ENCODE measurements at places on chromosomes 1 and 21.

DNA sequence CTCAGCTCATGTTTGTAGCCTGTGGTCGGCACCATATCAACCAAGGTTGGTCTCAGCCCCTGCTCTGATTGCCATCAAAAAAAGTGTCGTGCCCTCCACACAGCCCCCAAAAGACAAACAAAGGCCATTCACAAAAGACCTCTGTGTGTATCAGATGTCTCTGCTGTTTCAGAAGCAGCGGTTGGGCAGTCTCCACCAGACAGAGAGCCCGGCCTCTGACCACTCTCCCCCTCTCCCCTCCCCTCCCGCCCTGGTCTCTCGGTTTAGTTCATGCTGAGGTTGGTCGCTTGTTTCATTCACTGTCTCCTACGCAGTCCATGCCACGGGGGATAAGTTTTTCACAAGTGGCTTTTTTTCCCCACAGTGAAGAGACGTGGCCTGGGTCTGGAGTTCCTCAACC lies 27.1 kb downstream of the ACTA1 start:
- no peak for DNase-seq

DNA sequence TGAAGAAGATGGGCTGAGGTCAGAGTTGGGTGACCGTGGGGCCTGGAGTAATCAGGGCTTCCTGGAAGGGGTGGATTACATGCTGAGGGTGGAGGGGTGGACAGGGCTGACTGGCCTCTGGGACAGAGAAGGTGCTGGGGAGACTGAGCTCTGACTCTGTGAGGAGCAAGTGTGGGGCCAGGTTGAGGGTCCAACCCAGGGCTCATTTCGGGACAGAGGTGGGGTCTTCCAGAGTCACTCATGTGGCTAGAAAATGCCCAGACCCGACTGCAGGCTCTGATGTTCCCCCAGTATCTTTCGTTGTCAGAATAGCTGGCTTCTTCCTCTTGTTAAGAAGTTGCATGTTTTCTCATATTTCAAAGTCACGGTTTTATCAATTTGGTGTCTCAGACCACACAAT lies 311.8 kb downstream of the PTPRU start:
- no peak for DNase-seq

GRCh38 chr1:41621256-41621655 lies 136.8 kb upstream of the EDN2 start:
- DNase-seq, result no peak

DNA sequence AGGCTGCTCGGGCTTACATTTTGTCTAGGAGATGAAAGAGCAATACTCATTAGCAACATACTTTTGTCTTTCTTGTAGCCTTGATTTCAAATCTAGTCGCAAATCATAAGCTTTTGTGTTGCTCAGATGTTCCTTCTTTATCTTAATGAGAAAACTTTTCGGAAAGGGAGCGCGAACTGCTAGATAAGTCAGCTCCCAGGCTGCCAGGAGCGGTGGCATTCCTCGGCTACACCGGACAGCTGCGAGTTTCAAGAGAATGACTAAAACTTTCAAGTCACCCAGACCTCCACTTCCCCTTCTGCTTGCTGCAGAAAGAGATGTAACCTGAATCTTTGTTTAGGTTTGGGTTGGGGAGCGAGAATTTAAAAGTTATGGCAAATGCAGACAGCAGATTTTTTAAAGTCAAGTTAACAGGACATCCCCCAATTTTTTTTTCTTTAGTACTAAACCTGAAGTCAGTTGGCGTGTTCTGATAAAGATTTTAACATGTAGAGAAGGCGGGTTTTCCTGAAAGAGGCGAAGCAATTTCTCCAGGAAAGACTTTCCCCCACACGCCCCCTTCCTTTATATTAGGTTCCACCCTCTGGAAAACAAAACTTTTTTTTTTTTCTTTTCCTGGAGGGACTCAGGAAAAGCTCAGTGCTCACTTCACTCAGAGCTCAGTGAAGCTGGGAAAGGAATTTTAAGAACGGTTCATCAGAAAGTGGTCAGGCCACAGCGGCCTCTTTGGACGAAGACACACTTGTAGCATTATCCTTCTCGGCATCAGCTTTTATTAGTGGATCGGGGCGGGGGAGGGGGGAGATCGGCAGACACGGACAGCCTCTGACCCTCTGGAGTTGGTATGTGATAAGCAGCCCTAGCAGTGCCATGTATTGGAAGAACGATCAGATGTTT lies at the start of gene LHX8:
Gene LHX8, plus strand, starts transcription at position 639 of the 897 bp plus-strand sequence. CDS start 2,227 bp downstream, outside the sequence.
- no peak for DNase-seq

- no peak for DNase-seq
Measured at GRCh38 chr21:26837539-26837938, 7.7 kb downstream of the ADAMTS1 start.

DNA sequence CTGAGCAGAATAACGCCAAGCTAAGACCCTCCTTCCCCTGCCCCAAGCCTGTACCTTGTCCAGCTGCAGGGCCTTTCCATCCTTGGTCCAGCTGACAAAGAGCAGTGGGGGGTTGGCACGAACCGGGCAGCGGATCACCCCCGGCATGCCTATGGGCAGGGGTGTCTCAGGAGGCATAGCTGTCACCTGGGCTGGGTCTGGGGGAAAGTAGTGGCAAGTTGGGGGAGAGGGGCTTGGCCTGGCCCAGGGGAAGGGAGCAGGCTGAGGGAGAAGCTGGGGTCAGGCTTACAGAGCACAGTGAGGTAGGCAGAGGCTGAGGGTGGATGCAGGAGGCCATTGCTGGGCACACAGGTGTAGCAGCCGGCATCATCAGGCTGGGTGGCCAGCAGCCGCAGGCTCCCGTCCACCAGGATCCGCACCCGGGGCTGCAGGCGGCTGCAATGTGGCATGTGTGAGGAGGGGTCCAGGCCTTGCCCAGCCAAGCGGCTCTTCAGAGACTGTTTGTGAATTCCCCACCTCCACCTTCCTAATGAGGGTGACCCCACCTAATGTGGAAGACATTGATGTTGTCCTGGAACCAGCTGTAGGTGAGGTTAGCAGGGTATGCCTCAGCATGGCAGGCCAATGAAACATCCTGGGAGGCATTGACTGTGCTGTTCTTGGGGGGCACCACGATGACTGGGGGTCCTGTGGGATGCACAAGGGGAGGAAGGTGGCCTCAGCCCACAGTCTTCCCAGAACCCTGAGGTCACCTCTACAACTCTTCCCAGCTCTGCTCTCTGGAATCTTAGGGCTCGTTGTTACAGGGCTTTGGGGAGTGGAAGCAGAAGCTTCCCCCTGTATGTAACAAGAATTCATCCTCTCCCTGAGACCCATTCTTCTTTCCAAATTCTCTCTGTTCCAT lies 9.1 kb upstream of the TAGLN2 start:
- DNase-seq, result no peak

DNA sequence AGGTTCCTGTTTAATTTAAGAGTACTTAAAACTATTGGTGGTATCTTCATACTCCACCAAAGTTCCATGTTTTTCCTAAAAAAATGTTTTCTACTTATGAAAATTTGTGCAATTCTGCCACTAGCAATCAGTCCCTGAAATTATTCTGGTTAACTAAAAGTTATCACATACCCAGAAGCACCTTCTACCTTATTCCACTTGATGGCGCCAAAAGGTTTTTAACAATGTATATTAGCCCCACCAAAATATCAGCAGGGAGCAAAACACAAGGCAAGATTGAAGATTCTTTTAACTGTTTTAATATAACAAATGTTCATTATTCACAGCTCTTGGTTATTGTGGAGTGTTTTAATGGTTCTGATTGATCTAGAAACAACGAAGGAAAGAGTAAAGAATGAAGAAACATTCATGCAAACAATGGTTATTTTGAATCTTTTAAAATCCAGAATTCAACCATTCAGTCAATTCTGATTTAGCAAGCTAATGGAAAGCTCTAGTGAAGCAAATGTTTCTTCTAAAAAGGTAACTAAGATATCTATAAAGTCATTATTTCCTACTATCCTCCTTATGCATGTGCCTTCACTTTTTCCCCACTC lies 67.2 kb downstream of the TTLL7 start:
- DNase-seq, result peak; percentile 49

DNA sequence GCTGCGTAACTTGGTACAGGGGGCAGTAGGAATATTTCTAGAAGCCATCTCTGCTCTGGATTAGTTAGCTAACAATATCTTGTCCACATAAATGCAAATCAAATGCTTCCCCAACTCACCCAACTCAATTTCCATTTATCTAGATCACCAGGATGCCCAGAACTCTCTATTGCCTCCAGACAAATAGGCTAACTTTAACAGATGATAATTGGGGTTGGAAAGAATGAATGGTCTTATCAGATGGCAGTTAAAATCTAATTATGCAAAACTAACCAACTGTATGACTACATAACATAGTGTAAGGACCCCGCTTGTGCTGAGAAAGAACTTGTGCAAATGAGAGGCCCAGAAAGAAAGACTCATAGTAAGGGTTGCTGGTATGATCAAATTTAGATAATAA lies 1024.8 kb downstream of the PLA2G4A start:
- no peak for DNase-seq

GRCh38 chr1:154572468-154573167 lies 5.0 kb downstream of the CHRNB2 start:
- DNase-seq, result no peak

DNA sequence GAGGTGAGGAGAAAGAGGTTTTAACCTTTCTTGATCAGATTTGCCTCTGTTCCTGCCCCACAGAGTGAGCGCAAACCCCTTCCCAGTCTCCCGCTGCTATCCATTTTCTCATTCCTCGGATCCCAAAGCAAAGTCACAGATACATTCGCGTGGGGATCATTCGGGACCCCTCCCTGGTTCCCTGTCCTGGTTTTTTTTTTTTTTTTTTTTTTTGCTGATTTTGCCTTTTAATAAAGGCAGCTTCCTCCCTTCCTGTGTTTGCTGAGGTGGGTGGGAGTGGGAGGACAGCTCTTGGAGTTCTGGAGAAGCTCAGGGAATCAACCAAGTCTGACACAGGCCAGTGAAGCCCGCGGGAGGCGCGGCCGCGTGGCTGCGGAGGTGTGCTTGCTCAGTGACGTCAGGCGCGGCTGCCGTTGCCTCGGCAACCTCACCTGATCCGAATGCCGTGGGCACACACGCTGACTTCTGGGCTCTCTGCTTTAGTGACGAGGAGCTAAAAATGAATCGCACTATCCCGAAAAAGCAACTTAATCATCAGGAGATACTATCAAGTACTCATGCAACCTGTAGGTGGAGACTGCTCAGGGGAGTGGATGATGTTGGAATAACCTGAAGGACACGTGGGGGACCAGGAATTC lies 106.4 kb downstream of the TBX19 start:
- DNase-seq, result no peak

GRCh38 chr21:33116676-33117075 lies 46.7 kb downstream of the OLIG1 start:
- DNase-seq, result no peak

GRCh38 chr1:33654267-33654834 lies 181.9 kb downstream of the ZSCAN20 start:
- no peak for DNase-seq

- DNase-seq, result no peak
Measured at GRCh38 chr1:111236806-111237205, 9.3 kb downstream of the CHI3L2 start.

- no peak for DNase-seq
Measured at GRCh38 chr1:173802961-173803360, 21.5 kb upstream of the DARS2 start.

- DNase-seq, result no peak
Measured at GRCh38 chr1:235781807-235782206, 84.9 kb downstream of the LYST start.

- no peak for DNase-seq
Measured at GRCh38 chr1:6509919-6510291, 18.4 kb upstream of the PLEKHG5 start.

- peak; percentile 80 for DNase-seq
Measured at GRCh38 chr1:119948342-119949214, 52.3 kb upstream of the ADAM30 start.

- peak; percentile 7 for DNase-seq
Measured at GRCh38 chr1:175193527-175193910, 943 bp upstream of the KIAA0040 start.

DNA sequence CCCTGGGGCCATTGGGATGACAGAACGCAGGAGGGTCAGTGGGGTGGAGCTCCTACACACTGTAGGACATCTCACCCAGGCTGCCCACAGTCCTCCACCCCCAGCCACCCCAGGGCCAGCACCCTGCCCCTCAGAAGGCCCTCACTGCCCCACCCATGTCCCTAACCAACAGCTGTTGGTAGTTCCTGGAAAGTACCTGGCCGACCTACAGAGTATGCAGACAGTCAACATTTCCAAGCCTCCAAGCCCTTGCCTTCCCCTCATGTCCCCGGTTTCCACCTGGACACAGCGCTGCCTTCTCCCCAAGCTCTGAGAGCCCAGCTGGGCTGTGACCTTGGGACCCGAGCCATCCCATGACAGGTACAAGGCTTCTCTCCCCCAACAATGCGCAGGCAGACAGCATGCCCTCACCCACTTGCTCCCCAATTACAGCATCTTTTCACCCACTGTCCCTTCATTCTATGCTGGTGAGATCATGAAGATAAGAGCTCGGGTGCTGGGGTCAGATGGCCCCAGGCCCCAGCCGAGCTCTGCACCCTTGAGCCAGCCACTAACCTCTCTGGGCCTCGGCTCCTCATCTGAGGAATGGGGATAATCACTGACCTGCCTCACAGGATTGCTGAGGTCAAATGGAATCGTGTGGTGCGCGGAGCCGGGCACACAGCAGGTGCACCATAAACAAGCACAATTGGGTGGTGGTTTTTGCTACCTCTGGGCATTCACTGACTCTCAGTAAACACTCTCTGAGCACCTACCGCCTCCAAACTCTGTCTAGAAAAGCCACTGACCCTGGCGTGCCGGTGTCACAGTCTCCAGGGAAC lies 11.2 kb downstream of the LAPTM5 start:
- DNase-seq, result no peak

GRCh38 chr1:155527677-155528076 lies 34.9 kb downstream of the ASH1L start:
- no peak for DNase-seq

GRCh38 chr1:51669816-51670215 lies 52.9 kb downstream of the OSBPL9 start:
- DNase-seq, result no peak

DNA sequence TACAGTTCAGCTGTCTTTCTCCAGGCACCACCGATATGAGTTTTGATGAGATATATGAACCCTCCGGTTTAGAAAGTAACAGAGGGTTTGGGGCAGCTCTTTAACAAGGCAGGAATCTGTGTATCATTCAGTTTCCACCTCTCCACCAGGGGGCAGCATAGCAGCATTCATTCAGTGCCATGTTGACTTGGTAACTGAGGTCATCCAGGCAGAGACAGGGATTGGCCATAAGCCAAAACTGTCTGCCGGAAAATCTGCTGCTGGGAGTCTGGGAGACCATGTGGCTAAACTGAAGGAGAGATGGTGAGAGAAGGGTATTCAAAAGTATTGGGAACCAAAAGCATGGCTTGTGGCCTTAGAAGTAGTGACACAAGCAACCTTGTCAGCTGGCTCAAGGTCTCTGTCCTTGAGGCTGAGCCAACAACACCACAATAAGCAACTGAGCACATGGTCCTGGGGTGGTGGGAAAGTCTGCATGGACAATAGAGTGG lies 98.5 kb downstream of the LMX1A start:
- DNase-seq, result peak; percentile 89

All from NCI-H345 (cell line).